ENCODE measurements at places on chromosomes 7 and 10.

DNA sequence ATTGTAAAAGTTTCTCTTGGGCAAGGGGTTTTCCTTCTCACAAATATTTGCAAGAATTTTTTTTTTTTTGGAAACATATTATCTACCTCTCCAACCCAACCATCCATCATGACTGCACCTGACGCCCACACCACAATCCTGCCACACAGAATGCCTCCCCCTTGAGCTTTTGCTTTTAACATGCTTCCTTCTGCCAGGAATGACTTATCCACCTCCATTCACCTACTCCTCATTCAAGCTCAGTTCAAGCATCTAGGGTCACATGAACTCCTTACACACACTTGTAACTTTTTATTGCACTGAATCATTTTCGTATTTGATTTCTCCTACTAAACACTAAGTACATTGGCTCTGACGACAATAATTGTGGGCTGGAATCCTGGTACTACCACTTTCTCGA is 660.1 kb upstream of the AUTS2 start:
- H3K4me3 ChIP-seq: no peak overlapping the region
- no peaks in the 10 kb centered on the region for H3K36me3 ChIP-seq
- no peak for DNase-seq
- no peak overlapping the region for H3K27ac ChIP-seq
- peaks cover 13% of the 10 kb centered on the region for H3K27me3 ChIP-seq

DNA sequence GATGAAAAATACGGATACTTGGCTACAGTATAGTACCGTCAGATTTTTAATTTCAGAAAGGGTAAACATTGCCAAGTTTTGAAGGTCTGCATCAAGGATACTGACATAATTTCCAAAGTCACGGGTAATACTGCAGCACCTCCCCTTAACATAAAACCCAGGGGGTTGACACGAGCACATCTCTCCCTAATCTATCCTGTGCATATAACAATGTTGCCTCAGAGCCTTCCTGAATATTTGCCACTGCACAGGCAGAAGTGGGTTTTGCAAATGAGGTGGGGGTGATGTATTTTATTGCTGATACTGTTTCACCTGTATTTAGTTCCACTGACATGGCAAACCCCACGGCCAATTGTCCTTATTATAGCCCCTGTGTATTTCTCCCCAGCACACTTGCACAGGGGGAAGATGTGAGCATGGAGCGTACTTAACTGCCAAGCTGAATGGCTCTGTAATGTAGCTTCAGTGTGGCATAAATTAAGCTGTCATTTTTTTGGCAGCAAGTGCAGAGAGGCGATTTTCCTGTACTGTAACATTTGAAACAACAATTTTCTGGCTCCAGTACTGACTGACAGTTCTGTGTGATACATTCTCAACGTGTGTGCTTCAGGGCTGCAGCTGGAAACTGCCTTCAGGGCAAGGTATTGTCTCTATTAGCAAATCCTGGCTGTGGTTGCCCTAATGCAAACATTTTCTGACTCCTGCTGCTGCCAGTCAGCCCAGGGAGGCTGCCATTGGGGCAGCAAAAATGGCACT is 299.6 kb upstream of the SP4 start:
- peaks cover 5% of the 10 kb centered on the region for H3K27me3 ChIP-seq
- DNase-seq: no peak
- H3K4me3 ChIP-seq: no peak overlapping the region
- H3K4me1 ChIP-seq: peaks cover 12% of the 10 kb centered on the region
- H3K27ac ChIP-seq: no peak overlapping the region

DNA sequence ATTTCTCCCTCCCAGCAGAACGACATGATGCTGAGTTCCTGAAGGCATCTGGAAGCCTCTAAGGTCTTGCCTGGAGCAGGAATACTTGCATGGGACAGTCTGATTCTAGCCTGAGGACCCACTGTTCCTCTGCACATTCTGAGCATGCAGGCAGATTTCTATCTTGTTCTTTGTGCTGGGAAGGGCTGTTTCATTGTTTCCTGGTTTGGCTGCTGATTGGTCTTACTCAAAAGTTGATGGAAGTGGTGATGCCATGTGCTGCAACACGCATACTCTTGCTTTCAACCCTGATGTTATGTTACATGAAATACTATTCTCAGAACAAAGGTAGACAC is 307.0 kb downstream of the GATA3 start:
- peaks cover 39% of the 10 kb centered on the region for H3K27me3 ChIP-seq
- H3K27ac ChIP-seq: no peak overlapping the region
- no peak for DNase-seq
- no peaks in the 10 kb centered on the region for H3K4me1 ChIP-seq
- no peak overlapping the region for H3K4me3 ChIP-seq

DNA sequence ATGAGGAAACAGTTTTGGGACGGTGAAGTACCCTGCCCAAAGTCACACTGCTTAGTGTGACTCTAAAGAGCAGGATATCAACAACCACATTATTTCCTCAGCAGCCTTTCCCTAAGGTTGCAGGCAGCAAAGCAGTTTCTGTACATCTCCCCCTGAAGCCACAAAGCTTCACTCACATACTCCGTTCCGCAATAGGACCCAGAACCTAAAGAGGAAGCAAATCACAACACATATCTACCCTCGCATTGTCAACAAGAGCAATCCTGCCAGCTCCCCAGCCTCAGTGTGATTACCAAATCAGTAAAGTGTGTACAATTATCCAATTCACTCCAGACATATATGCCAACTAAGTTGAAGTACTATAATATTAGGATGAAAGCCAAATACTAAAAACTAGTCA is 30.8 kb downstream of the VAX1 start:
- H3K27ac ChIP-seq: no peak overlapping the region
- H3K4me3 ChIP-seq: no peak overlapping the region
- peaks cover 26% of the 10 kb centered on the region for H3K27me3 ChIP-seq
- no peaks in the 10 kb centered on the region for H3K4me1 ChIP-seq
- no peaks in the 10 kb centered on the region for H3K36me3 ChIP-seq

- peaks cover 6% of the 10 kb centered on the region for H3K27me3 ChIP-seq
- no peaks in the 10 kb centered on the region for H3K36me3 ChIP-seq
Measured at GRCh38 chr7:68411742-68412141, 1186.5 kb upstream of the AUTS2 start.

- no peaks in the 10 kb centered on the region for H3K4me1 ChIP-seq
- H3K27me3 ChIP-seq: peaks cover 13% of the 10 kb centered on the region
- H3K36me3 ChIP-seq: no peaks in the 10 kb centered on the region
- H3K27ac ChIP-seq: no peak overlapping the region
- no peak for DNase-seq
Measured at GRCh38 chr10:125263551-125263950, 103.2 kb upstream of the CTBP2 start.

DNA sequence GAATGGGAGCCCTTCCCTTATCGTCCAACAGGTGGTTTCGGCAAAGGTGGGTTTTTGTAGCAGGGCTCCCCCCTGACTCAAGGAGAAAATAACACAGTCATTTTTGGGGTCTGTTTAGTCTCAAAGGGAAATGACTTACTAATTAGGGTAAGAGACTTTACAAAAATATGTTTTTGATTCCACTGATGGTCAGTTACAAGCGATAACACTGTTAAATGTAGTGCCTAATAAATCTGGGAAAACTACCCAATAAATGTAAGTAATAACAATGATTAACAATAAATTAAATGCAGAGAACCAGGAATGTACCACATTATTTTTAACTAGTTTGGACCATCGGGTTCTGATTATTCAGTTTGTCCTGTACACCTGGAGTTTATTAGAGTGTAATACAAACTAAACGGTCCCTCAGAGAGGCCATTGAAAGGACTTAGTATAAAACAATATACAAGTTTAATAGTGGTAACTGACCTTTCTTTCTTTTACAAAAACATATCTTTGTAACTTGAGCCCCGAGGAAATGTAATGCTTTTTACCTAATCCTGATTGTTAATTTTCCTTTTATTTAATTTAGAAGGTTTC is 216.2 kb upstream of the HABP2 start:
- no peak for DNase-seq
- no peak overlapping the region for H3K27ac ChIP-seq
- H3K27me3 ChIP-seq: peaks cover 14% of the 10 kb centered on the region
- no peaks in the 10 kb centered on the region for H3K36me3 ChIP-seq
- peaks cover 11% of the 10 kb centered on the region for H3K4me1 ChIP-seq
- no peak overlapping the region for H3K4me3 ChIP-seq

DNA sequence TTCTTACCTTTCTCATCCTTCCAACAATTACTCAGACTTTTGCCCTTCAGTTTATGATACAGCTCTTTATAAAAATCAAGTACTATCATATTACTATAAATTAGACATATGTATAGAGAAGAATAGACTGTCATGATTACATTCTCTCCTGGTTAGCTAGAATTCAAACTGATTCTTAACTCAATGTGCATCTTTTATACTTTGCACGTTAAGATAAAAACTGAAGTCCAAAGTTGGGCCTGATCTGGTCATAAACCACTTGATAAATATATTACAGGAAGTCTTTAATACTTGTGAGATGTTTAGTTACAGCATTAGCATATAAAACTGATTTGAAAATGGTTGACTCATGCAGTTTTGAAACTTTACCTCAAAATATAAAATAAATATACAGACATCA is 2.6 kb downstream of the AGR3 start:
- no peak overlapping the region for H3K4me3 ChIP-seq
- H3K36me3 ChIP-seq: no peaks in the 10 kb centered on the region

GRCh38 chr7:2497500-2498336 is 21.5 kb upstream of the GRIFIN start:
- H3K27me3 ChIP-seq: no peaks in the 10 kb centered on the region
- peak overlapping the region; percentile 51 for H3K27ac ChIP-seq
- H3K4me1 ChIP-seq: peaks cover 74% of the 10 kb centered on the region
- DNase-seq: peak; percentile 71

DNA sequence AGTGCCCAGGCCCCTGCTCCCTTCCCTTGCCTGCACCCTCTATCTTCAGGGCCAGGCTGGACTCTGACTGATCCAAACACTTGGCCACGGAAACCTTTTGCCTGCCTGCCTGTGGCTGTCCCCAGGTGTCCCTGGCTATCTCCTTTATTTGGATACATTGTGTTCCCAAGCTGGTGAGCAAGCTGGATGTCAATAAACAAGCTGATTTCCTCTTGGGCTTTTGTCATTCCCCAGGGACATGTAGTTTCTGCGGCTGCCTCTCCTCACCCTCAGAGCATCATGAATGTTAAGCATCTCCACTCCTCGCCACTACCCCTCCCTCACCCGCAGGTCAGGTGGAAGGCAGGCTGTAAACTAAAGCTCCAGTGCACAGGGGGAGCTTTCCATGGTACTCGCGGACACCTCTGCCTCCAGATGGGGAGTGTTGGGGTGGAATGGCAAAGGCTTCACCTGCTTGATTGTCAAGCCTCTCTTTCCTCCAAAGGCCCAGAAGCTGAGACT is 6.9 kb downstream of the GHRHR start:
- peaks cover 9% of the 10 kb centered on the region for H3K4me1 ChIP-seq
- H3K27me3 ChIP-seq: peaks cover 28% of the 10 kb centered on the region

DNA sequence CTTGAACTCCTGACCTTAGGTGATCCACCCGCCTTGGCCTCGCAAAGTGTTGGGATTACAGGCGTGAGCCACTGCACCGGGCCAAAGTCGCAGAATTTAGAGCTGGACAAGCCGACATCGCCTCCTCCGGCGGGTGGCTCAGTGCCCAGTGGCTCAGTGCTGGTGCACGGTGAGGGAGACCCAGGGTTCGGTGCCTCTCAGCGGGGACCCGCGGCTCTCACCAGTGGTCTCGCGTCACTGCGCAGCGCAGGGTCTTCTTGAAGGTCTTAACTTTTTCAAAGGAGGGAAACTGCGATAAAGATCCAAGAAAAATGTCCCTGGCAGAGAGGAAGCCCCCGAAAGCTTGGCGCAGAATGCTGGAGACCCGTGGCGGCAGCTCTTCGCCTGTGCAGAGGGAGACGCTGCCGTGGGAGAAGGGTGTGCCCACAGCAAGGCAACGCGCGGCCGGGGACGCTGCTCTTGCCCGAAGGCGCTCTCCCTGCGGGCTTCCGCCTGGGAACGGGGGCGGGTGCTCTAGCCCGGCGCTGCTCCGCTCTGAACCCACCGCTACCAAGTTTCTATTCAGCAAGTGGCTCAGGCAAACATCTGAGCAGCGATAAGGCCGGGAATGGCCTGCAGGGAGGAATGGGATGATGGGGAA is 324.3 kb downstream of the DNAJB6 start:
- H3K27ac ChIP-seq: no peak overlapping the region
- no peaks in the 10 kb centered on the region for H3K27me3 ChIP-seq
- peaks cover 5% of the 10 kb centered on the region for H3K4me1 ChIP-seq

DNA sequence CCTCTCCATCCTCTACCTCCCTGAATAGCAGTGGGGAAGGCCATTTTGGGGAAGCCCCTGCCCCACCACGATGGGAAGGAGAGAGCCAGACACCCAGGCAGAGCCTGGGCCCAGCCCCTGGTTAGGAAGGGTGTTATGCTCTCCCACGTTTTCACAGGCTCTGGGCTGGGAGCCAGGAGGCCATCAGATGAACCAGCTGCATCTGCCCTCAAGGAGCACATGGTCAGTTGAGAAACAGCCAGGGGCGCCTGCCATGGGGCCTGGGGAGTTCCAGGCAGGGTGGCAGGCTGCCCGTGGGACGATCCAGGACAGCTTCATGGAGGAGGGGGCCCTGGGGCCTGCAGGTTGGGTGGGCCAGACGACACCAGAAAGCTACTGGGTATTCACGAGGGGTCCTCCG is 47.5 kb downstream of the CAMK2B start:
- H3K27me3 ChIP-seq: peaks cover 13% of the 10 kb centered on the region
- no peak overlapping the region for H3K27ac ChIP-seq
- no peaks in the 10 kb centered on the region for H3K36me3 ChIP-seq
- H3K4me3 ChIP-seq: no peak overlapping the region
- peak; percentile 1 for DNase-seq

- H3K4me3 ChIP-seq: no peak overlapping the region
- H3K36me3 ChIP-seq: peaks cover 17% of the 10 kb centered on the region
- H3K27me3 ChIP-seq: no peaks in the 10 kb centered on the region
- H3K27ac ChIP-seq: peak overlapping the region; percentile 1
Measured at GRCh38 chr7:137313201-137313600, 30.3 kb downstream of the PTN start.

GRCh38 chr10:117792214-117792613 is 249.7 kb downstream of the EMX2 start:
- no peak overlapping the region for H3K27ac ChIP-seq
- DNase-seq: no peak
- H3K36me3 ChIP-seq: no peaks in the 10 kb centered on the region
- H3K4me3 ChIP-seq: no peak overlapping the region

GRCh38 chr7:55966851-55967250 is 2.5 kb downstream of the NIPSNAP2 start:
- peak overlapping the region; percentile 17 for H3K27ac ChIP-seq
- peaks cover 34% of the 10 kb centered on the region for H3K4me1 ChIP-seq
- H3K36me3 ChIP-seq: peaks cover 54% of the 10 kb centered on the region
- peak overlapping the region; percentile 58 for H3K4me3 ChIP-seq

GRCh38 chr7:151404216-151405011 is 5.4 kb downstream of the WDR86 start:
- H3K36me3 ChIP-seq: peaks cover 27% of the 10 kb centered on the region
- peaks cover 67% of the 10 kb centered on the region for H3K4me1 ChIP-seq
- no peak overlapping the region for H3K4me3 ChIP-seq
- no peak overlapping the region for H3K27ac ChIP-seq
- DNase-seq: no peak
- H3K27me3 ChIP-seq: peaks cover 15% of the 10 kb centered on the region
